ENCODE measurements at places on chromosomes 7 and 10. TPM values are rescaled to one million over a fixed set of nuclear protein-coding genes. Genes with fewer than 3 reads are reported as not detected.
A peak's percentile ranks its signal among the peaks of the same experiment; 100 is the strongest.

GRCh38 chr10:675532-675931 is 13.9 kb downstream of the DIP2C start:
- no peak for ATAC-seq

DNA sequence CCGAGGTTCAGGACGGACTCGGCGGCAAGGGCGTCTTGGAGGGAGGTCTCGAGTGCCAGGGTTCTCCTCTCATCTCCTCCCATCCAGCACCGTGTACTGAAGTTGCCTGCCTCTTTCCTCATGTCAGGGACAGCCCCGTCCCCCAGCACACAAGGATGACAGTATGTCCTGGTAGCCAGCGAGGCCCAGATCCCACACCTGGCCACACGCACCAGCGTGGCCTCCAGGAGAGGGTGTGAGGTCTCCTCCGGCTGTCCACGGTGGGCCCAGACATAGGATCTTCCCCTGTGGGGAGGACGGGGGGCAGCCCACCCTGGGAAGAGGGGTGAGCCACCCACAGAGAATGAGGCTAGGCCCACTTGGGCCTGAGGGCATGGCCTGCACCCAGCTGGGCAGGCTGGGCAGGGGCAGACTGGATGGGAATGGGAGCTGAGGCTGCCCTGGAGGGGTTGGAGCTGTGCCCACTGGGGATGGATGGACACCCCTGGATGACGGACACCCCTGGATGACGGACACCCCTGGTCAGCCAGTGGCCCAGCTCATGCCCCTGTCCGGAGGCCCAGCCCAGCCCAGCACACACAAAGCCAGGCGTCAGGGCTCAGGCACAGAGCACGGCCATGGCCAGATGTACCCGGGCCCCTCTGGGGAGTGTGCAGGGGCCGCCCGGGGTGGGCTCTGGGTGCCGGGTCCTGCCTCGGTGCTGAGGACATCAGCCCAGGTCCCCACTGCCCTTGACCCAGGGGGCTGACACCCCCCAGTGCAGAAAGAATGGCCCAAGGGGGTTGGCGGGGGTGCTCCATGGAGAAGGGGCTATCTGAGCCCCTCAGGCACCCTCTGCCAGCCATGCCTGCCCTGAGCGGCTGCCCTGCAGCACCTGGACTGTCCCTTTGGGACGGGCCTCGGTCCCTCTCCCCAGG is 30.9 kb upstream of the CFAP46 start:
- no peak for ATAC-seq

Gene IGFBP1
- total RNA-seq, result not detected

Gene NMT2
- 15.7 TPM for total RNA-seq

- no peak for ATAC-seq
These were observed 96.3 kb downstream of the CDK14 start for GRCh38 chr7:90692396-90692795.

GRCh38 chr7:123538189-123538714 is 3.9 kb upstream of the IQUB start:
- ATAC-seq, result no peak

Gene AMPH
- 14.7 TPM for total RNA-seq

DNA sequence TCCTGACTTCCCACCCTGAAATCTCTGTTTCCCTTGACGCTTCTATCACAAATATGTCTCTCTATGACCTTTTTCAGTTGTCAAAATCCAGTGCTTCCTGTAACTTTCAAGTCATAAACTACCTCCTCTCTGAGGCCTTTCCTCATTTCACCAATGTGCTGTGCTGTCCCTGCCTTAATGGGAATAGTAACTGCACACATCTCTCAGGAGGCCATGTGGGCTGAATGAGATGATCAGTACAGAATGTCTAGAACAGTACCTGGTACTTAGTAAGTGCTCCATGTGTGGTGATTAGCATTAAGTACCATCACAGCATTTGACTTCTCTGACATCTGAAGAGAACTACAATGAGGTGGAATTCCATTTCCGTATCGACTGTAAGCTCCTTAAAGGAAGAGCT is 588.5 kb downstream of the KCNMA1 start:
- ATAC-seq, result no peak

DNA sequence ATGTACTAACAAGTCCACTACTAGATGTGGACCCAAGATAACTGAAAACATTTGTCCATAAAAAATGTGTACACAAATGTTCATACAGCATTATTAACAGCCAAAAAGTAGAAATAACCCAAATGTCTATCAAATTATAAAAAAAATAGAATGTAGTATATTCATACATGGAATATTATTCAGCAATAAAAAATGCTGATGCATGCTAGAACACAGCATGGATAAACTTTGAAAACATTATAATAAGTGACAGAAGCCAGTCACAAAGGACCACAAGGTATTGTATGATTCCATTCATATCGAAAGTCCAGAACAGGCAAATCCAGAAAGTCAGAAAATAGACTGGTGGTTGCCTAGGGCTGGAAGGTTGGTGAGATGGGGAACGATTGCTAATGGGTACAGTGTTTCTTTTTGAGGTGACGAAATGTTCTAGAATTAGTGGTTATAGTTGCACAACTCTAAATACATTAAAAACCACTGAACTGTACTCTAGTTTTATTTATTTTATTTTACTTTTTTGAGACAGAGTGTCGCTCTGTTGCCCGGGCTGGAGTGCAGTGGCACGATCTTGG is 43.3 kb upstream of the ANLN start:
- ATAC-seq, result no peak

DNA sequence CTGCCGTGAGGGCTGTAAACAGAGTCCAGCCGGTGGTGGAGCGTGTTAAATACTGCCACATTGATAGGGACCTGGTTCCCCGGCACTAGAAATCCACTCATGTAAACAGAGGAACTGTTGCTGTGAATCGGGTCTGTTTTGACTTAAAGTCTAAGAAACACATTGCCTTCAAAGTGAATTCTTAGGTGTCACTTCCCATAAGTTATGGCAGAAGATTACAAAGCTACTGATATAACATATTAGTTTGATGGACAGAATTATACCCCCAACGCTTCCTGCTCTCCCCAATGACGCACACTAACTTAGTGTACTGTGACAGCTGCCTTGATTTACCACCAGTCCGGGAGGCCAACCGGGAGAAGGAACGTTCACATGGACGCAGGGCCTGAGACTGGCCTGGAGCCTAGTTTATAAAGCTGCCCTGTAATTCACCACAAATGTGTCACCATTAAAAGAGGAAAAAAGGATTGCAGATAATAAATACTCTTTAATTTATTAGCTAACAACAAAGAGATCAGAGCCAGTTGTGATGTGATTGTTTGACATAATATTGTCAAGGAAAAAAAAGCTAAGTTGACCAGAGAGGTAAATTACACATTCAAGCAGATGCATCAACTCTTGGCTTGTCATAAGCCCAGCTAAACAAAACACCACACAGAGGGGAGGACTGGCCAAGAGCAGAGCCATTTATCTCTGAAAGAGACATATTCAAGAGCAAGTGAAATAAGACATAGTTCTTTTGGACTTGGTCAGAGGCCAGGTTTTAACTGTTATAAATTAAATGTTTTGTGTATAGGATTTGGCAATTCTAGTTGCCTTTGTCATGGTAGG is 820.6 kb downstream of the LRMDA start:
- peak; percentile 91 for ATAC-seq

Gene SH3PXD2A
- 39.4 TPM for total RNA-seq

Gene ENKUR
- 1.1 TPM for total RNA-seq

Gene TUBB8
- not detected for total RNA-seq

Gene CCDC71L
- total RNA-seq, result 33.0 TPM

- peak; percentile 68 for ATAC-seq
These were observed 43.8 kb downstream of the EXOC6 start for GRCh38 chr10:92891885-92892690.

DNA sequence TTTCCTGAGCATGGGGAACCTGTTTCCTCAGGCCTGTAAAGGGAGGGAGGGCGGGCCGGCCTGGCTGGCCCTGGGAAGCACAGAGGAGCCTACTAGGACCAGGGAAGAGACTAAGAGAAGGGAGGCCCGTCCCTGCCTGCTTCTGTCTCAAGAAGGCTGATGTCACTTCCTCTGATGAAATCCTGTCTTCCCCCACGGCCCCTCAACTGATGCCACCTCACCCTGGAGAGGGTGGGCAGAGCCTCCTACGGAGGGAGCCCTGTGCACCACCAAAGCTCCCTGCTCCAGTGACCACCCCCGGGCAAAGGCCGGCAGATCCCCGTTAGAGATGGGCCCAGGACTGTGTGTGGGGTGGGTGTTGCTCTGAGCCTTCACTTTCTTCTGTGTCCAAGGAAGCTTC is 1.0 kb upstream of the PILRA start:
- peak; percentile 40 for ATAC-seq

DNA sequence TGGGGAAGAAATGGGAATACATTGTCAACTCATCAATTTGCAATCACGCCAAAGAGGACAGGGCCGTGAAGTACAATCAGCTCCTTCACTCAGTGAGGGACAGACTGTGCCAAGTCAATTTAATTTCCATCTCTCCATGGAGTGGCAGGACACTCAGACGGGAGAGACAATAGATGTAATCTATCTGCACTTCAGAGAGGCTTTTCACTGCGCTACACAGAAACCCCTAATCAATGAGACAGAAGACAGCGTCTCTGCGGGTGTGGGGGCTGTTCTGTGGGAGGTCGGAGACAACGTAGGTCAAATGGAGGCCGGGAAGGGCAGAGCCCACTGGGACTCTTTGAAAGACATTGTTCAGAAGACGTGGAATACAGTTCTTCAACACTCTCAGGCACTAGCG is 541.0 kb upstream of the ADARB2 start:
- no peak for ATAC-seq

Gene SLC25A40
- total RNA-seq, result 7.8 TPM

Gene WDR86
- total RNA-seq, result 8.2 TPM

DNA sequence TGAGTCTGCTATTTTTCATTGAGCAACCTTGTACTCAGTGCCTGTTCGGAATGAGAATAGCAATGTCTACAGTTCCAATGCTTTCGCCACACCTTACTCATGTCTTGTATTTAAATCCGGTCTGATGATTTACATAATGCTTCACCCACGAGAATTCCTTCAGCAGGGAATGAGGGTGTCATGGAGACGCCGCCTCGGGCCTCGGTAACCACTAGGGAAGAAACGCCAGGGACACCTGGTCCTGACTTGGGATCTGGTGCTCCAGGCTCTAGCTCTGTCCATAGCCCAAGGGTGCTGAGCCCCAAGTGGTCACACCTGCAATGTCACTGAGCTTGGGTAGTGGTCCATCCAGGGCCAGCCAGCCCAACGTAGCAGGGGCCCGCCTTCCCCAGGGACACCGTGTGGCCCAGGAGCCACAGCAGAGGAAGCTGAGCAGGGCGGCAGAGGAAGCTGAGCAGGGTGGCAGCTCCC is 37.4 kb downstream of the PRKAG2 start:
- no peak for ATAC-seq

Gene LIPN
- not detected for total RNA-seq

Gene NEUROG3
- not detected for total RNA-seq

Gene PDCD4
- 74.6 TPM for total RNA-seq

DNA sequence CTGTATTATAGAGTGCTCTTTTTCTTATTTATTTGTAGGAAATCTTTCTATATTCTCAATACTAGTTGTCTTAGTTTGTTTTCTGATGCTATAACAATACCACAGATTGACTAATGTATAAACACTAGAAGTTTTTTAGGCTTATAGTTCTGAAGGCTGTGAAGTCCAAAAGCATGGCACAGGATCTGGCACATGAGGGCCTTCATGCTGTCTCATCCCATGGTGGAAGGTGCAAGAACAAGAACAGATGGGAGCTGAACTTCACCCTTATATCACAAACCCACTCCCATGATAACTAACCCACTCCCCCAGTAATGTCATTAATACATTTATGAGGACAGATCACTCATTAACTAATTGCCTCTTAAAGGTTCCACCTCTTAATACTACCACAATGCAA is 109.7 kb downstream of the AVL9 start:
- no peak for ATAC-seq

- ATAC-seq, result peak; percentile 94
These were observed at the start of gene HSPA12A for GRCh38 chr10:116742367-116743265. Gene HSPA12A (minus strand): TSS chr10:116742566. CDS start chr10:116742469, 97 bp downstream.

Gene RAMP3
- total RNA-seq, result 35.0 TPM

Gene GPR26
- 0.02 TPM for total RNA-seq

Gene VSTM4
- total RNA-seq, result 11.4 TPM

DNA sequence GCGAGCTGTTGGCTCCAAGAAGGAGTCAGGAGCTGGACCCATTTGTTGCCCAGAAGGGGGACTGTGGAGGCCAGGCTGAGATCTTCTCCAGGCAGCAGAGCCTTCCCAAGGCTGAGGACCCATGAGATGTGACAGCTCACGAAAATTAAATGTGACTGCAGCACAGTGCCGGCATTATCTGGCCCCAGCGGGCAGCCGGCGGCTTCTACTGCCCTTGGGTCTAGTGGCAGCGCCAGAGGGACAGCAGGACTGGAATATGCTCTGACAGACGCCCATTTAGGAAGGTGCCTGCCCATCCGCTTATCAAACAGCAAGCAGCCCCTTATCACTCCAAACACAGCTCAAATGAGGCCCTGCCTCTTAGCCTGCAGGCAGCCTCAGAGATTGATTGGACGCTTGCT is 122.9 kb upstream of the LYZL2 start:
- ATAC-seq, result no peak

GRCh38 chr7:104008107-104008506 is 18.6 kb upstream of the RELN start:
- no peak for ATAC-seq

Gene TMEM236
- total RNA-seq, result 0.16 TPM

Gene CFTR
- total RNA-seq, result not detected

- ATAC-seq, result no peak
These were observed 19.1 kb upstream of the KLF6 start for GRCh38 chr10:3803927-3804741.

DNA sequence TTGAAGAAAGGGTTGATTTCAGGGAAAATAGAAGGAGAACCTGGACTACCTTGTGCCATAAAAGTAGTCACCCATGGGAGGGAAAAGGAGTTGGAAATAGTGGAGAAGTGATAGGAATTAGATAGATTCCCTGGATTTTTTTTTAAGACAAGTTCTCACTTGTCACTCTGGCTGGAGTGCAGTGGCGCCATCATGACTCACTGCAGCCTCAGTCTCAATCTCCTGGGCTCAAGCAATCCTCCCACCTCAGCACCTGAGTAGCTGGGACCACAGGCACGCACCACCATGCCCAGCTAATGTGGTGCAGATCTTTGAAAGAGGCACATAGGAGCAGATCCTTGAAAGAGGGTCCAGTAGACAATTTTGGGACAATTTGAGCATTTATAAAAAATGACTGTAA is 9.5 kb upstream of the BLNK start:
- no peak for ATAC-seq

DNA sequence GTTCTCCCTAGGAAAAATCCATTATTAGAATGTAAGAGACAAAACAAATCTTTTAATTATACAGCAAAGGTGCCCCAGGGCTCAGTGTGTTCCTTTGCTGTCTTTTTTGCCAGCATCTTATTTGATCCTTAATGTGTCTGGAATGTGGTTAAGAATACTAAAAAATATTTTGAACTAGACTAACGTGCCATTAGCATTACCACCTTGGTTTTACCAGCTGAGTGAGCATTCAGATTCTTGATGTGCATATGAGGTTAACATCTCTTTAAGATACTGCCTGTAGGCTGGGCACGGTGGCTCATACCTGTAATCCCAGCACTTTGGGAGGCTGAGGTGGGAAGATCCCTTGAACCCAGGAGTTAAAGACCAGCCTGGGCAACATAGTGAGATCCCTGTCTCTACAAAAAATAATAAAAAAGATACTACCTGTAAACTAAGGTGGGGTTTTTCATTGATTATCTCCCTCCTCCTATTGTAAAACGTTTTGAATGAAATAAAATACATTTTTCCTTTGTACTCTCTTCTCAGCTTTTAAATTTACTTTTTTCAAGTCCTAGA is 96.6 kb downstream of the CCNY start:
- ATAC-seq, result no peak

Measured in gastroesophageal sphincter (tissue), 4 donors.